T-helper 1 cell (primary cell): ENCODE measurements at places on chromosomes 6 and 20.

DNA sequence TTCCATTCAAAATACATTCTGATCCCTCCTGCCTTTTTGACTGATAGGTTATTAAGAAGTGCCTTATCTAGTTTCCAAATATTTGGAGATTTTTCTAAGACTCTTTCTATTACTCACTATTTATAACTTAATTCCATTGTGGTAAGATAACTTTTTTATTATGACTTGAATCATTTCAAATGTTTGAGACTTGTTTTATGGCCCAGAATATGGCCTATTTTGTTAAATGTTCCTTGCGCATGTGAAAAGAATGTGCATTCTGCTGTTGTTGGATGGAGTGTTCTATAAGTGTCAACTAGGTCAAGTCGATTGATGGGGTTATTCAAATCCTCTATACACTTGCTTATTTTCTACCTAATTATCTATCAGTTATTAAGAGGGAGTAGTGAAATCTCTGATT lies 13.1 kb upstream of the TCP11 start:
- DNase-seq: no peak

DNA sequence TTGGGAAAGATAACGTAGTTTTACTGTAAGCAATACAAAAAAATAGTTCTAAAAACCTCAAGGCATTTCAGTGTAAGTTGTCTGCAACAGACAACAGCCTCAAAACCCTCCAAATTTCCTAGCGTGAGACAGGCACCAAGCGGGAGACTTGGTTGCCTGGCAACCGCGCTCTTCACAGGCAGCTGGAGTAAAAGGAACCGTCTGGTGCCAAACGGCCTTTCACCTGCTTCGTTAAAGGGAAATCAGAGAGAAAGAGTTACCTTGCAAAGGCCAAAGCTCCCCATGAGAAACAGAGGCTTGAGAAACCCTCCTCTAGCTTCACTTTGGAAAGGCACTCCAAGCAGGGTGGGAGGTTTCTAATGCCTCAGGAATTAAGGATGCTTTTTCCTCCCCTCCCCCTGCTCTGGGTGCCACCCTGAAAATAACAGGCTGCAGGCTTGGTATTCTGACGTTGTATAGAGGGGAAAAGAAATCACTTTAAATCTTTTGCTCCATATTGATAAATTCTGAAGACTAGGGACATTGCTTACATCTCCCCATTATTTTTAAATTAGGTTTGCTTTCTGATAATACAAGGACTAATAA lies 129.7 kb upstream of the UFL1 start:
- DNase-seq: no peak

- no peak for DNase-seq
Measured at GRCh38 chr6:6629402-6629801, 40.9 kb downstream of the LY86 start.

- peak; percentile 4 for DNase-seq
Measured at GRCh38 chr20:60138256-60139220, 180.3 kb downstream of the CDH26 start.

GRCh38 chr6:78062993-78063392 lies 410.2 kb downstream of the MEI4 start:
- DNase-seq: no peak

DNA sequence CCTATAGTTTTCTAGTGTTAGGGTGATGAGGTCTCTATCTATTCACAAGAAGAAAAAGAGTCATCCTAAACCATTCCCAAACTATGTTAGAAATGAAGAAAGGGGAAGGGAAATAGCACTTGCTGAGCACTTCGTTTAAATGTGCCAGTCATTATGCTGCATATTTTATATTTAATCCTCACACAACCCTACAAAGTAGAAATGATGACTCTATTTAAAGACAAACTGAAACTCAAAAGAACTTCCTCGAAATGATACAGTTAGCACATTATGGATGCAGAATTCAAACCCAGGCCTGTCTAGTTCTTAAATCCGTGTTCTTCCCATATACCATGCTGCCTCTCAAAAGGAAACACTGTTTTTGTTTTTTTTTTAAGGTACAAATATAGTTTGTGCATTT lies 174.6 kb downstream of the GMPR start:
- no peak for DNase-seq

DNA sequence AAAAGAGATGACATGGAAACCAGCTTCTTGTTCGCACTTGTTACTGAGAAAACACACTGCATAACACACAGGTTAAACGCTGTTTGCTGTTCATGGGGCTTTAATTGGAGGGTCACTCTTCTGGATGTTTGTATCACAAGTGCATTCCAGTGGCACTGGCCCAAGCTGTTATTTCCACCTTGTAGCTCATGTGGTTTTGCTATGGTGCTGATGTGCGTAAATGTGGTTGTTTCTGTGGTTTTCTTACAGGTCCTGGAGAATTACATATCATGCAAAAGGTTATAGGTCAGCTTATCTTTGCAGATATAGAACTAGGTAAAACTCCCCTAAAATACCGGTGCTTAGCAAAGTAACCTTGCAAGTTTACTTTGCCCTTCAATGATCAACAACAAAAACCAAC lies 89.3 kb upstream of the AHI1 start:
- no peak for DNase-seq

- DNase-seq: no peak
Measured at GRCh38 chr6:30227242-30227722, 14.1 kb upstream of the TRIM26 start.

- no peak for DNase-seq
Measured at GRCh38 chr6:101883505-101883904, 490.0 kb downstream of the GRIK2 start.

DNA sequence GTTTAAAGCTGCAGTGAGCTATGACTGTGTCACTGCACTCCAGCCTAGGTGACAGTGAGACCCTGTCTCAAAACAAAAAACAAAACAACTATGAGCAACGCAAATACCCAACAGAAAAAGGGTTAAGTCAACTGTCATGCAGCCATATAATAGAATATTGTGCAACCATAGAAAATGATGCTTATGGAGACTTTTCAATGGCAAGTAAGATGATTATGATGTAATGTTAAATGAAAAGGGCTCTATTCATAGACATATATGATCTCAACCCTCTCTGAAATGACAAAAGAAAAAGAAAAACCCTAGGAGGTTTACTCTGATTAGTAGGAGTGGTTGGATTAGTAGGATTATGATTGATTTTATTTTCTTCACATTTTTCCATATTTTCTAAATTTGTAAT lies 41.3 kb upstream of the TBC1D7 start:
- no peak for DNase-seq

- no peak for DNase-seq
Measured at GRCh38 chr20:50813801-50814200, 18.9 kb downstream of the BCAS4 start.

GRCh38 chr20:48828734-48829460 lies 1.1 kb upstream of the PREX1 start:
- no peak for DNase-seq

- DNase-seq: peak; percentile 67
Measured at GRCh38 chr20:1266167-1266973, at the start of gene SNPH. Gene SNPH, plus strand, starts transcription at chr20:1266294. Its CDS starts 29,946 bp downstream, at chr20:1296240.

DNA sequence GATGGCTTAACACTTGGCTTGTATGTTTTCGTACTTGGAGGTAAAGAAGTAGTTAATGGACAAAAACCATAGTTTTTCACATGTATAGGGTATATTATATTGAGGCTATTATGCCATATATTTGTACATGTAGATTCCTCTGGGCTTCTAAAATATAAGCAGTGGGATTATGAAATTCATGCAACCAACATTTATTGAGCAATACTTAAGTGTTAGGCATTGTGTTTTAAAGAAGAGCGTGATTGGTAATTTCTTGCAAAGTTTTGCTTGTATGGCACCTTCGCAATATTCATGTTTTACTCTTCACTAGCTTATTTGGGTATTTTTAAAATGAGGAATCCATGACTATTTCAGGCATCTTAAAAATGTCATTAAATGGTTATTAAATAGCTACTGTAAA lies 2.5 kb downstream of the TULP4 start:
- no peak for DNase-seq

GRCh38 chr20:3997446-3997845 lies 17.9 kb downstream of the RNF24 start:
- DNase-seq: no peak

DNA sequence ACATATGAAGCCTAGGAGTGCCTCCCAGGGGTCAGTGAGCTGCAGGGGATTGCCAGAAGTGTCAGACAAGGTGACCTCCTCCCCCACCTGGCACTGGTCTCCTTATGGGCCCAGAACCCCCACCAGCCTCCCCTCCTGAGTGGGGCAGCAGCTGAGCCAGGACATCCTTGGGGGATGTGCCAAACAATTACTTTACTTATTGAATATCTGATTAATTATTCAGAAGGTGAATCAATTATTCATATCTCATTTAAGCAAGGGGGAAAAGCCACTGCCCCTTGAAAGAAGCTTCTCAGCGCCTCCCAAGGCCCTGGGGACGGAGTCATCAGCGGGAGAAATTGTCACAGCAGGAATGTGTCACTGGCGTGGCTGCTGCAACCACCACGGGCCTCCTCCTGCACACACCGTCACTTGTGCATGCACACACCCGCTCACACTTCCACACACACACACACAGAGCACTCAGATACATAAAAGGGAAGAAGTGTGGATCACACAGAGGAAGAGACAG lies 123.4 kb upstream of the MAFB start:
- no peak for DNase-seq

DNA sequence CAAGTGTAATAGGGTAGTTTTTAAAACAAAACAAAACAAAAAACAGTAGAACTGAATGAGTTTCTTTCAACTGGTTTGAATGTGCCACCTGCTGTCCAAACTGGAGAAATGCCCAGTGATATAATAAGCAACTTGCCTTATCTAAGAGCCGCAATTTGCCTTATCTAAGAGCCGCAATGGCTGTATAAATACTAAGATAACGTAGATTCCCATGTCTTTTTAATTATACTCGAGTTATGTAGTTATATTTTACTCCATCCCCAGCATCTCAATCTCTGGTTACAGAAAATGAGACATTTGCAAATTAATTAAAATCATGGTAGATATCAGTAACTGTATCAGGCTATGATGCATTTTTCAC lies 67.2 kb downstream of the RPP40 start:
- DNase-seq: no peak

DNA sequence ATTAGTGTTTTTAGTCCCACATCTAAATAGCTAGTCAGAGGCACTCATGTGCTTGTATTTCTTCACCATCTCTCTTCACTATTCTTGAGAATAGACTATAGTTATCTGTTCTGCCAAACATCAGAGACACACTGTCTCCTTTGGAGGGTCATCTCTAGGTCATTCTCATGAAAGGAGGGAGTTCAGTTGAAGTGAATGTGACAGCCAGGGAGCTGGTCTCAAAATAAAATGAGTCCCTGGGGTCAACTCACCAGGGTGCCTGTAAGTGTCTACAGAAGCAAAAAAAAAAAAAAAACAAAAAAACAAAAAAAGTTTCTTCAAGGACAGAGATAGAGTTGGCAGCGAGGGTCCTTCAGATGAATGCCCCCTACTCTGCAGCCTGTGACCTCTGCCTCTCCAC lies 171.0 kb downstream of the ID4 start:
- no peak for DNase-seq

DNA sequence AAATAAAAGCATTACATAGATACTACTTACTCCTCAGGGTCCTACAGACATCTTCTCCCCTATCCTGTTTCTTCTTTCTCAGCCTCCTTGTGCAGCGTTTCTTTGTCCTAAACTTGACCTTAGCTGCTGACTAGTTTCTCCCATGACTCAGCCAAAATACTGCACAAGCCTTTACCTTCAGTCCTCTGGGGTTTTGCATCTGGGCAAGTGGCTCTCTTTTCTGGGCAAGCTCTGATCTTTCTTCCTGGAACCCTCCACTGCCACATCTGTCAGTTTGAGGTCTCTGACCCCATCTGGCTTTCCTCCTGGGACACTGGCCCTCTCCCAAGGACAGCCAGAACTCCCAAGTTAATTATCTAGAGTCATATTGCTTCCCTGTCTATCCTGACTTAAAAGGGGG lies 838.4 kb downstream of the DHX35 start:
- DNase-seq: no peak

- DNase-seq: no peak
Measured at GRCh38 chr6:490251-491037, 98.9 kb downstream of the IRF4 start.

- DNase-seq: no peak
Measured at GRCh38 chr6:149139782-149140136, 177.8 kb upstream of the TAB2 start.

- DNase-seq: no peak
Measured at GRCh38 chr20:33475381-33476152, 14.3 kb upstream of the CBFA2T2 start.

GRCh38 chr20:54144847-54145414 lies 28.9 kb downstream of the CYP24A1 start:
- DNase-seq: no peak

DNA sequence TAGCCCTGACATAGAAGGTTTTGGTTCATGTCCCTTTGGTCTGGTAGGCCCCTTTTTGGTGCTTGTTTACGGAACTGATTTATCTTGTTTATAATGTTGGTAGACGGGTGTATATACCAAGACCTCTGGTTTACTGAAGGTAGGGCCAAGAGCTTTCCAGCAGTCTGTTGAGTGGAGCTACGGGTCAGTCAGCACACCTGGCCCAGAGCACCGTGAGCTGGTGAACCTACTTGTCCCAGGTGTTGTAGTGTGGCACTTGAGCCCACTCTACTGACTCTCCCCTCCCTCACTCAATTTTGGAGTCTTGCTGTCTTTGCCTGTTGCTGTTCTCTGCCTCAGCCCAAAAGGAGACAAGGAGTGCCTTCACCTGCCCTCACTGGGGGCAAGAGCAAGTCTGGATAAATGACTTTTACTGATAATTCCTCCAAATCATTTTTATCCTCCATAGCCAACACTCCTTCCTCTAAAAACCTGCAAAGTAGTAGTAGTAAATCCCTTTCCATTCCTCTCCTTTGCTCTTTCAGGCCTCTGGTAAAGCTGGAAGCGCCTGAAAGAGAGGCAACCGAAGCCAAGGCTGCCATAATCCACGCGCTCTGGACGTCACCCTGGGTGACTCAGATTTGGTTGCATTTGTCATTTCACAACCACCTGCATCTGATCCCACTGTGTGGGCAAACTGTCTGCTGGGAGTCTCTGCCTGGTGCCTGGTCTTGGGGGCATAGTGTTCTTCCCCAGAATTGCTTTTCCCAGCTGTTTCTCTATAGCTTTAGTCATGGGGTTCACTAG lies 22.2 kb downstream of the RREB1 start:
- no peak for DNase-seq

DNA sequence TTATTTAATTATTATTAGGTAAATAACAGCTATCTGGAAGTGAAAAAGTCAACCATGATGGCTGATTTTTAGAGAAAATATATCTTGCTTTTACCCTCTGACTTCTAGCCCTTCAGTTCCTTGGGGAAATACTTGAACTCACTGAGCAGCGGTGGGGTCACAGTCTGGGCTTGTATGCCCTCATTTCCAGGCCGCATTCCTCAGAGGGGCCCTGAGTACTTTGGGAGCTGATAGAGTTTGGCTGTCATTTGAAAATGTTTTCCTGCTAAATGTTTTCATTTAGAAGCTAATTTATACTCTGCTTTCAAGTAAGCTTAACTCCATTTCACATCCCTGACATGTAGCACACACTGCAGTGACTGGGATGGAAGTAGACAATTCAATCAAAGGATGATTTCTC lies 1028.5 kb downstream of the KIF16B start:
- DNase-seq: no peak
